NCI-H187 treated with DMSO at 0.1 percent for 48 hours (cell line): ENCODE measurements at places on chromosomes 16 and 17.

DNA sequence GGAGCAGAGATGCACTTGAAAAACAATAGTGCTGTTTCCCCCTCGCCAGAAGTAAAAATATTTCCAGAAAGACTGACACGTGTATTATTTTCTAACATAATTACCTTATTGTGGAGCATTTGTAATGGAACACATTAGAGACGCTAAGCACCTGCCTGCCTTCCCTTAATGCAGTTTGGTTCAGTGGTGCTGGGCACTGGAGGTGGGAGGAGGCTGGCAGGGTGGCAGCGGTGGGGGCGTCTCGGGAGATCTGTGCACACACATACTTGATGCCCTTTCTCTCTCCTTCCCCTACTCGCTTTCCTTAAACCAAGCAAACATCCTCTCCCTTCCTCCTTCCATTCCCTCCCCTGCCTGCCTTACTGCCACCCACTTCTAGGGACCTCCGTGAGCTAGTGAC lies 156.6 kb upstream of the SDK2 start:
- DNase-seq: no peak

- no peak for DNase-seq
Measured at GRCh38 chr17:81458628-81459027, 54.0 kb downstream of the ACTG1 start.

DNA sequence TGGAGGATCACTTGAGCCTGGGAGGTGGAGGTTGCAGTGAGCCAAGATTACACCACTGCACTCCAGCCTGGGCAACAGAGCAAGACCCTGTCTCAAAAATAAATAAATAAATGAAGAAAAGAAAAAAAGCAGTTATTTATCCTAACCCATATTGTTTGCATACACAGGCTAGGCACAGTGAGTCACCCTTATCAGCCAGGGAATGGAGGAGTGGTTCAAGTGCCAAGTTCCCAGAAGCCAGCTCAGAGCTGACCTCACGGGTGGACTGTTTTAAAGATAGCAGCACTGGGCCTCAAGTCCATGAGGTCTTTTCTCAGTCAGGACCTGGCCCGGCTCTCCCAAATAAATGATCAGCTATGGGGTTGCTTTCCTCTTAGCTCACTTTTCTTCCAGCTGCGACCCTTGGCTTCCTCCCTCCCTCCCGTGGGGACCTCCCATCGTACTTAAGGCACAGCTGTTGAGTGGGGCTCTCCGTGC lies 22.6 kb upstream of the MGAT5B start:
- DNase-seq: no peak

DNA sequence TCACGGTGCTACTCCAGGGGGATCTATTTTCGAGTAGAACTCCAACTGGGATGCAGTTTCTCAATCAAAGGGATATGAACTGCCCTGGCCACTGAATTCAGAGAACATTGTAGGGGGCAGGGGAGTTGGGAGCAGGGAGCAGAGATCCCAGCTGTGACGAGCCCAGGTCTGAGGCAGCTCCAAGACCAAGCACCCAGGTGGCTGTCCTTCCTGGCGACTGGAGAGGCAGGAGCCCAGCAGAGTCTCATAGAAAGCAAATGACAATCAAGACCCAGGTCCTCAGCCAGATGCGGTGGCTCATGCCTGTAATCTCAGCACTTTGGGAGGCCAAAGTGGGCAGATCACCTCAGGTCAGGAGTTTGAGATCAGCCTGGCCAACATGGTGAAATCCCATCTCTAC lies 60.1 kb downstream of the TK2 start:
- DNase-seq: no peak

DNA sequence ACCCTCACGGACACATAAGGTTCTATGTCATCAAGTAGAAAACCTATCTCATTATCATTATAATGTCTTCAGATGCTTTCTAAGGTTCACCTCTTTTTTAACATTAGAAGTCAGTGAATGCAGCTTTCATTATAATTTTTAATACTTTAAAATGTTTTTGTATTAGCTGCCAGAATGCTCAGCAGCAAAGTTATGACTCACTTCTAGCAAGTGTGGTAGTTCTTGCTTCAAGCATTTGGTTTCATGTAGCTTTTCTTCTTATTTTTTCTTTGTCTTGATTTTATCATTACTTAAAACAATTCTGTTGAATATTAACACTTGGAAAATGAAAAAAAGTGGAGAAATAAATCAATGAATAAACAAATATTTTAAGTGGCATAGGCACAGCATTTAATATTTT lies 23.4 kb downstream of the LPCAT2 start:
- no peak for DNase-seq

GRCh38 chr16:81578636-81579413 lies 134.2 kb downstream of the CMIP start:
- DNase-seq: no peak

- DNase-seq: no peak
Measured at GRCh38 chr16:12749076-12749475, 54.6 kb downstream of the CPPED1 start.

DNA sequence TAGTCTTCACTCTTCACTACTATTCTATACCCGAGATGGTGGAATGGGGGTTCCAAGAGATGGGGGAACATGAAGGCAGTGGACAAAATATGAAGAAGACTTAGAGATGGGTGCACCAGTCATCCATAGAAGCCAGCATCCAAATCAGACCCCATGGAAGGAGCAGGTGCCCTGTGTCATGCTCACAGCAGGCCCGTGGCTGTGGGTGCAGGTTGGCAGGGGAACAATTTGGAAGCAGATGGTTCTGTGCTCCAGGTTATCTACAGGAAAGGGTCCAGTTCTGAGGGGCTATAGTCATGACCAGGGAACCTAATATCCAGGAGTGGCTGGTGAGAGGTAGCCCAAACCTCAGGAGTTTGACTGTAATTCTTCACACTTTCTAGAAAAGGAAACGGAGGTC lies 9.6 kb upstream of the LPCAT2 start:
- DNase-seq: no peak

GRCh38 chr17:45146890-45147580 lies 1.2 kb upstream of the HEXIM1 start:
- no peak for DNase-seq

DNA sequence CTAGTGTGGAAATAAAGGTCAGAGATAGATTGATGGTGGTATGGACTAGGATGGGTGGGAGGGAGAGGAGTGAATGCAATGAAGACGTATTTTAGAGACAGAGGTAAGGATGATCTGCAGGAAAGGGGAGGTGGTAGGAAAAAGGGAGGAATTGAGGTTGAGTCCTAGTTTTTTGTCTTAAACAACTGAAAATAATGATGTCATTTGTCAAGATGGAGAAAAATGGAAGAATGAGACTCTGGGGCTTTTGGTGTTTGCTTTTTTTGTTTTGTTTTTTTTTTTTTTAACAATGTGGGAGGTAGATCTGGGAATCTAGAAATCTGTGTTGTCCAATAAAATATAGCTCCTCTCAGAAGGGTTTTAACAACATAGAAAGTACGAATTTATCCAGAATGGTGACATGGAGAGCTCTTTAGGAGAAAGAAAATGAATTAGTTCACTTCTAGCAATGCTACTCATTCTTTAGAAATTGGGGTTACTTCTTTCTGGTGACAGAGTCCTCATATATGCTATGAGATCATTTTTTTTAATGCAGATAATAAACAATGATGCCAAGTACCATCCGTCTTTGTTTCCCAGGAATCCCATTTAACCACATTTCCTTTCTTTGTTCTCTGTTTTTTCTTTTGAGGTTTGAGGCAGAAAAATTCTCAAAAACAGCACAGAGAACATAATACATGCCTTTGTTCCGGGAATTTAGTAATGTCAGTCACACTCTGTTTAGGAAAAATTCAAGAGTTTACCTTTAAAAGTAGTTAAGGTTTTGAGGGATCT lies 225.3 kb upstream of the COX10 start:
- no peak for DNase-seq

DNA sequence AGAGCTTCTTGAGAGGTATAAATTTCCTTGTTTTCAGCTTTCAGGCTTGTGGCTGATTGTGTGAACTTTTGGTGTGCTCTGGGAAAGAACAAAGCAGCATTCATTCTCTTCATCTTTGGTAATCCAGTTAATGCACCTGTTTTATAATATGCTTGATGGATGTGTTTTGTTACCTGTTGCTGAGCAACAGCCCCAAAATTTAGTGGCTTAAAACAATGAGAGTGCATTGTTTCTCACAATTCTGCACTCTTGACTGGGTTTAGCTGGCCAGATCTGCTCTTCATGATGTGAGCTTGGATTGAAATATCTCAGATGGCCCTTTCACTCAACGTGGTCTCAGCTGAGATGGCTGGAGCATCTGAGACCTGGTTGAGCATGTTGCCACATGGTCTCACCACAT lies 58.7 kb upstream of the NOL11 start:
- no peak for DNase-seq

GRCh38 chr16:88170528-88170991 lies 212.2 kb upstream of the ZNF469 start:
- no peak for DNase-seq

DNA sequence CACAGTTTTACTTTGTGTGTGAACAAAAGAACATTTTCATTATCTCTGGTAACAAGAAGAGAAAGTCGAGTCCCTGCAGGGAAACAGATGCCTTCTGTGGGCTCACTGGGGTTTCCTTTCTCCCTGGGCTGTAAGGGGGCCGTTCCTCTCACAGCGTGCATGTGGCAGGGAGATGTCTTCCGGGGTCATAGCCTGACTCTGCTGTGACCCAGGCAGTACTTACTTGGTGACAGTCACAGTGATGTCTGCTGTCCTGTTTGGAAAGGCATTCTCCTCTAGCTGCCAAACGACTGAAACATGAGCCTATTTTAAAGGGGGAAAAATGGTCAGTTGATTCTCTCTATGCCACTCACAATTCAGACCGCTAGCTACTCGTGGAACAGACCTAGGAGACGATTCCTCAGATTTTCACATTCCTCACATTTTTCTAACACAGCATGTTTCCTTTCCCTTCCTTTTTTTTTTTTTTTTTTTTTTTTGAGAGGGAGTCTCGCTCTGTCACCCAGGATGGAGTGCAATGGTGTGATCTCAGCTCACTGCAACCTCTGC lies 7.3 kb downstream of the HASPIN start:
- DNase-seq: no peak

DNA sequence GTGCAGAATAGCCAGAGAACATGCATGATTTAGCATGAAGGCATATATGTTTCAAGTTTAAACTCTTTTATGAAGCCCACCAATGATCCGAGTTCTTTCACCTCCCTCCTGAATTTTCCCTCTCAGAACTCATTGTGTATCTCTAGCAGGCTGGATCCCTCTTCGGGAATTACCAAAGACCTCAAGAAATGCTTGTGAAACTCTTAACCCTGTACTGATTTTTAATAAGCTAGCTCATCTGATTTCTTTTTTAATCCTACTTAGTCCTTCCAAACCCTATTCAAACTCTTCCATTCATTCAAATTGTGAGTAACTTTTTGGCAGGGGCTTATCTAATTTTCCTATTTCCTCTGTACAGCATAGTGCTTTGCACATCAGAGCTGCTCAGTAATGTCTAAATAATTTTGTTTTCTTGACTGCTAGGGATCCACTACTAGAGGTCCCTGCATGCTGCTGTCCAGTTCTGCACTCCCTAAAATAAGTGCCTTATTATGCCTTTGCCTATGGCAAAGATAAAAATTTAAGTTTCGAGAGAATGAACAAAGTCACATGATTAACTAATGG lies 723.8 kb downstream of the CDH11 start:
- DNase-seq: no peak

DNA sequence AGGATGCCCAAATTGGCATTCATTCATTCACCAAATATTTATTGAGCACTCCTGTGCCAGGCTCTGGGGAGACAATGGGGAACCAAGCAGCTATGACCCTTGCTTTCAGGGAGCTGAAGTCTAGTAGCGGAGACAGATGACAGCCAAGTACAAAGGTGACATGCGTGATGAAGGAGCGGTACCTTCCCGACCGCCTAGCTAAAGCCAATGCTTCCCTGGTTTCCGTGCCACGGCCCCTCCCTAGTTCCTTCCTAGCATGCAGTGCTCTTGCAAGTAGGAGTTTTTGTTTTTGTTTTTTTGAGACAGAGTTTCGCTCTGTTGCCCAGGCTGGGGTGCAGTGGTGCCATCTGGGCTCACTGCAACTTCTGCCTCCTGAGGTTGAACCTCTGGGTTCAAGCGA lies 3.2 kb upstream of the SLC5A2 start:
- no peak for DNase-seq

DNA sequence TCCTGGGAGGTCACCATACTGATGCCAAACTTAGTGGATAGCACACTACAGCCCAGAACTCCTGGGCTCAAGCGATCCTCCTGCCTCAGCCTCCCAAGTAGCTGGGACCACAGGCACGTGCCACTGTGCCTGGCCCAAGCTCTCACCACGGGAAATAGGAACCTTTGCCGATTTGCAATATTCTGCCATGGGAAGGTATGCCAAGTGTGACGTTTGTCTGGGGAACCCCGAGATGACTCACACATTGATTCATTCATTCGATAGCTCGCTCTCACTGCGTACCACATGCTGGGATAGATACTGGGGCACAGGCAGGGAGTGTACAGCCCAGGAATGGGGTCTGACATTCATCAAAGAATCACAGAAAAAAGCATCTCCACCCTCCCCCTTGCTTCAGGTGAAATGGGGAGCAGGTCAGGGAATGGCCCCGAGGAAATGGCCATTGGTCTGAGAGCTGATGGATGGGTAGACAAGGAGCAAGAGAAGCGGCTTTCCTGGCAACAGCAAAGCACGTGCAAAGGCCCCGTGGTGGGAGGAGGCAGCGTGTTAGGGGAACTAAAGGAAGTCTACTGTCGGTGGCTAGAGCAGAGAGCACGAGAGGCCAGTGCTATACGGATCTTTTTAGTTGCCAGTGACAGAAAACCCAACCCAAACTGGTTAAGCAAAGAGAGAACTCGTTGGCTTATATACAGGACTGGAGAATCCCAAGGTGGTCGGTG lies 44.1 kb downstream of the DNAH17 start:
- no peak for DNase-seq

DNA sequence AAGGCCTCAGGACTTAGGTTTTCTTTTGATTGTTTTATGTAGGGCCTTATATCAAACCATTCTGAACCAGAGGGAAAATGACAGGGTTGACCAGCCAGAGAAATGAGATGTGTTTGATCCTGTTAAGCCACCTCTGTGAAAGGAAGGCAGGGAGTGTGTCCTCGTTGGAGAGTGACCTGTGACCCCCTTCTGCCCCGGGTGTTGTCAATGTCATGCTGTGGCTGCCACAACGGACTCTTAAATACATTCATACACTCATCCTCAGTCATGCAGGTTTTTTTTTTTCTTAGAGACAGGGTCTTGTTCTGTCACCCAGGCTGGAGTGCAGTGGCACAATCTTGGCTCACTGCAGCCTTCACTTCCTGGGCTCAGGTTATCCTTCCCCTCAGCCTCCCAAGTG lies 6.1 kb downstream of the MYCBPAP start:
- no peak for DNase-seq
